ENCODE measurements at places on chromosomes 1 and 21. TPM values are rescaled to one million over a fixed set of nuclear protein-coding genes. Genes with fewer than 3 reads are reported as not detected.

DNA sequence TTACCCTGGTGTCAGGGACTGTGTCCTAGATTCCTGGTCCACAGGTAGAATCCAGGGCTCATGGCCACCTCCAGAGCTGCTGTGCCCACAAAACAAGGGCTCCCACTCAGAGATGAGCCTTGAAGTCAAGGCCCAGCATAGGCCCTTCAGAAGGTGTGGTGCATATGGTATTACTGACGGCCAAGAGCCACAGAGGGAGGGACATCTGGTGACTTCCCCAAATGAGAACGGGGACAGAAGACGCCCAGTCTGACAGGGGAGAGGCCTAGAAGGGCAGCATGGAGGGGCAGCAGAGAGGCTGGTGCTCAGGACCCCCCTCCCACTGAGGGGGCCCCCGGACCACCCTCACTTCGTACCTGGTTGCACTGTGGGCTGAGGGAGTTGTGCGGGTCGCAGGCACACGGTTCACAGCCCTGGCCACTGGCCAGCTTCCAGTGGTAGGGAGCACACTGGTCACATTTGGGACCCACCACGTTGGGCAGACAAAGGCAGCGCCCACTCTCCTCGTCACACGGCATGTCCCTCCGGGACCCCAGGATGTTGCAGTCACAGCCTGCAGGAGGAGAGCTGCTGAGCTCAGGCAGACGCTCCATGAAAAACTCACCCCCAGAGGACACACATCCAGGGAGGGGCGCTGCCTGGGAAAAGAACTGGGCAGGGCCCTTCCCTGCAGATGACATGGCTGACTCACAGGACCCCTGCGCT, 25.0 kb downstream of the LAMB3 start:
- no peak for DNase-seq

Gene WDR4
- total RNA-seq: 35.6 TPM

Gene CELA3A
- not detected for total RNA-seq

Gene CD52
- 1,112 TPM for total RNA-seq

- DNase-seq: peak; percentile 45
Measured at GRCh38 chr1:46131712-46132528, 509 bp downstream of the PIK3R3 start.

- DNase-seq: peak; percentile 63
Measured at GRCh38 chr1:111615870-111616715, 3.5 kb upstream of the RAP1A start.

Gene VSIG8
- total RNA-seq: not detected

DNA sequence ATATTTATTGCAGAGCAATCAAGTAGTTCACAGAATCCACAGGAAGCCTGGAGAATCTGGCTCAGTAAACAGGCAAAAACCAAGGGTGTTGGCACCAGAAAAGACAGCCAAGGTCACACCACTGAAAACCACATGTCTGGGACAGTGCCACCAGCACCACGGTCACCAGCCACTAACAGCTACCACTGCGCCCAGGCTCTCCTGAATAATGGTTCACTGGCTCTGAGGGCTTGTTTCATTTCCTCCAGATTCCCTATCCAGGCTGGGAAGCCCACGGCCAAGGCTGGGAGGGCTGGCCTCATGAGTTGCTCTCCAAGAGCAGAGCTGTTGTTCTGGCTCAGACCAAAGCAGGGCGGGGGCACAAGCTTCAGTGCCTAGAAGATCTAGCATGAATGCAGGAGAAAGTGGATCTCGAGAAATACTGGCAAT, 54.5 kb upstream of the PTGFRN start:
- no peak for DNase-seq

DNA sequence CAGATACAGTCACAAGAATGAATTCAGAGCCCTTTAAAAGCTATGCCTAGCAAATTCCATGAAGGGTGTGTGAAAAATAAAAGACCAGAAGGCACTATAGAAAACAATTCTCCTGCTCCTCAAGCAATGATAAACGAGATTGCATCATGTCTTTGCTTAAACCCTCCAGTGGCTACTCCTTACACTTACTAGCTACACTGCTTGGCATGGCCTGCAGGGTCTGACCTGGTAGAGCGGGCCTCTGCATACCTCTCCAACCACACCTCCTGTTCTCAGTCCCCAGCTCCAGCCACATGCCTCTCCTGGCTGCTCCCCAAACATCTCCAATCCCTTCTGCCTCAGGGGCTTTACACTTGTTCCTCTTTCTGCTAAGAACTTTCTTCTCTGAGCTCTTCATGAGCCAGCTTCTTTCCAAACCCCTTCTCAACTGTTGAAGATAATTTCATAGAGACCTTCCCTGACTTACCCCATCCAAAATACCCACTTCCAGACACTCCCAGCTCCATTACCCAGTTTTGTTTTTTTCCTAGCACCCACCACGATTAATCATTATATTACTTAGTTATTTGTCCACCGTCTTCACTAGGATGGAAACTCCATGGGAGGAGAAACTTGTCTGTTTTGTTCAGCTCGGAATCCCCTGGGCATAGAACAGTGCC, 11.2 kb upstream of the CREG1 start:
- DNase-seq: no peak

Gene MX1
- total RNA-seq: 584 TPM

Gene ARHGEF10L
- not detected for total RNA-seq

Data from activated CD8-positive, alpha-beta T cell treated with anti-CD3 and anti-CD28 coated beads, Interleukin-2, amount 10 ng/mL, durations not matched to agents 7 days and 5 days (primary cell).